ENCODE measurements at places on chromosomes 4 and X.

DNA sequence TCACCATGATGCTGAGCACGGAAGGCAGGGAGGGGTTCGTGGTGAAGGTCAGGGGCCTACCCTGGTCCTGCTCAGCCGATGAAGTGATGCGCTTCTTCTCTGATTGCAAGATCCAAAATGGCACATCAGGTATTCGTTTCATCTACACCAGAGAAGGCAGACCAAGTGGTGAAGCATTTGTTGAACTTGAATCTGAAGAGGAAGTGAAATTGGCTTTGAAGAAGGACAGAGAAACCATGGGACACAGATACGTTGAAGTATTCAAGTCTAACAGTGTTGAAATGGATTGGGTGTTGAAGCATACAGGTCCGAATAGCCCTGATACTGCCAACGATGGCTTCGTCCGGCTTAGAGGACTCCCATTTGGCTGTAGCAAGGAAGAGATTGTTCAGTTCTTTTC lies 4.0 kb downstream of the HNRNPH2 start:
- no peak for DNase-seq

DNA sequence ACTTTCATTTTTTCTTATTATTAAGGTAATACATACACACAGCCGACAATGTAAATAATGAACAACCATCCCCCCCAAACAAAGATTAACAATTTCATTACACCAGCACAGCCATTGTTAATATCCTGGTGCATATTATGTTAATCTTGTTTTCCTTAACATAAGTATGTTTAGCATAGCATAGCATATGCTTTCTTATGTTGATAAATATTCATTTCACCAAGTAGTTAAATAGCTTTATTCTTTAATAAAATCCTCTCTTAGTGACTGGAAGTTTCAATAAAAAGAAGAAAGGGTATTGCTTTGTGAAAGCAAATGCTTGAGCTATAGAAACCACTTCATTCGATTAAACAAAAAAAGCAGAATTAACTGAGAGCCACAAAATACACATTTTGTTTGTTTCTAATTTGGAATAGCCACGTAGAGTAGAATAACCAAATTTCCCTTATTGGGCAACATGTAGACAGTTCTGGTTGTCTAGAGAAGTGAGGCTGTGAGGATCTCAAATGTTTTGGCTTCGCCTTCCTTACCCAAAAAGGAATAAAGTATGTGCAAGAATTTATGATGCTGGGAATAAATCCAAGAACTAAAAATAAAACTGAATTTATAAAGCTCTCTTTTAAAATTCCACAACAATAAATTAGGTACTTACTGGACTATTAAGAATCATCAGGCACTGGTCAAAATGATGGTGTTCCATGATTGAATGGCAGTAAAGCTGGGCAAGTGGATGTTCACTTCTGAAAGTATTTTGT lies 118.0 kb downstream of the PDE5A start:
- DNase-seq, result no peak

DNA sequence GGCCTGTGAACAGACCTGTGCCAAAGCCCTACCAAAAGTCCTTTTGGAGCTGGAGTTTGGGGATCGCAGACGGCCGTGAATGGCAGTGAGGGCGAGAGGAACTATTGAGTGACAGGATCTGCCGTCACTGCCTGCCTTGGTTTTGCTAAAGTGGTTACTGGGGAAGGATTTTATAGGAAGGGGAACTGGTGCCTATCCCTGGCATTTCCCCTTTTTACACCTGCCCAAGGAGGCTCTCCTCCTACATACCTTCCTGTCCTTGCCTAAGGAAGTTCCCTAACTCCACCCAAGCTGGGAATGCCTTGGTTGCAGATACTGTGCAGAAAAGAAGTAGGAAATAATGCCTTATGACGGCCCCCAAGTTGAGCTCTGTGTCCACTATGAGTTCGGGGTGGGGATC lies 14.5 kb downstream of the LONRF3 start:
- DNase-seq, result no peak

DNA sequence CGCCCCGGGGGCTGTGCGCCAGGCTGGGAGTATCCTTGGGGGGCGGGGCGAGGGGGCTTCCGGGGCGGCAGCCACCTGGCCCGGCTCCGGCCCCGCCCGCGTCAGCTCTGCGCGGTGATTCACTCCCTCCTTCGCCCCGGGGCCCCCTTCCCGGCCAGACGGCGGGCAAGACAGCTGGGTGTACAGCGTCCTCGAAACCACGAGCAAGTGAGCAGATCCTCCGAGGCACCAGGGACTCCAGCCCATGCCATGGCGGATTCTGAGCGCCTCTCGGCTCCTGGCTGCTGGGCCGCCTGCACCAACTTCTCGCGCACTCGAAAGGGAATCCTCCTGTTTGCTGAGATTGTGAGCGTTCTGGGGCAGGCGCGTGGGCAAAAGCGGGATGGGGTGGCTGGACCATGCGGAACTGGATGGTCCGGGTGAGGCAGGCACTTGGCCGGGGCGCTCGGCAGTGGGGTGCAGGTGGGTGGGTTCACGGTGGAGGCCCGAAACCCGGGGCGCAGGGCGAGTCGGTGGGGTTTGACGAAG lies at the start of gene PLP2:
Gene PLP2 (plus strand): TSS at position 147 of the 528 bp plus-strand sequence. CDS start 103 bp downstream, at position 250.
- no peak for DNase-seq

DNA sequence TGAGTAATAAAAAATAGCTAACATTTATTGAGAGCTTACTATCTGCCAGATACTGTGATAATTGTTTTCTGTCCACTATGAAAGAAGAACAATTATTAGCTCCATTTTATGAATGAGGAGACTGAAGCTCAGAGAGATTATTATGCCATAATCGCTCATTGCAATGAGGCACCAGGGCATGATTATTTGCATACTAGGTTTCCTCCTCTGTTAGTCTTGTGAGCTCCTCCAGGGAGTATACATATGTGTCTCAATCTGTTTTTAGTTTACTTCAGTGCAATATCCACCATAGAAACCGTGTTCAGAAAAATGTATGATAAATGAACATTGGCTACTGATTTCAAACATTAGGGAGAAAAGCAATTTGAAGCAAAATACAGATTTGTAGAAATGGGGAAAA lies 139.4 kb upstream of the OTUD4 start:
- no peak for DNase-seq

- DNase-seq, result no peak
Measured at GRCh38 chr4:142351958-142352357, 494.1 kb downstream of the INPP4B start.

- no peak for DNase-seq
Measured at GRCh38 chr4:185868983-185869382, 57.0 kb upstream of the SORBS2 start.

GRCh38 chr4:33060674-33061542 lies 2340.7 kb downstream of the PCDH7 start:
- no peak for DNase-seq

- DNase-seq, result no peak
Measured at GRCh38 chr4:88528861-88529260, 5.3 kb upstream of the PYURF start.

- DNase-seq, result no peak
Measured at GRCh38 chr4:45550766-45551366, 573.0 kb downstream of the GABRG1 start.

DNA sequence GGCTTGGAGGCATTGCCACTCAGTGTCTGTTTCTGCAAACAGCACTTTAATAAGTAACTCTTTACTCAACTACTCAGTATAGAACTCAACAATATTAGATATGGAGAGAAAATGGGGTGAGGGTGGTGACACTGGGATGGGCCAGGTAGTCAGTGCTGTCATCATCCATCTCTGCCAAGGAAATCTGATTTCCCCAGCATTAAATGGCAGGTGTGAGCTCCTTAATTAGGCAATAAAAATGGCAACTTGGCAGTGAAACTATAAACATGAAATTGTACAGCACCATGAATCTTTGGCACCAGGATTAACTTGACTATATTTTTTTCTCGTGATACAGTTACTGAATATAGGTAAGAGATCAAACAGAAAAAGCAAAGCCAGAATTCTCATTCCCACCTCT lies 146.2 kb downstream of the GLRA2 start:
- no peak for DNase-seq

DNA sequence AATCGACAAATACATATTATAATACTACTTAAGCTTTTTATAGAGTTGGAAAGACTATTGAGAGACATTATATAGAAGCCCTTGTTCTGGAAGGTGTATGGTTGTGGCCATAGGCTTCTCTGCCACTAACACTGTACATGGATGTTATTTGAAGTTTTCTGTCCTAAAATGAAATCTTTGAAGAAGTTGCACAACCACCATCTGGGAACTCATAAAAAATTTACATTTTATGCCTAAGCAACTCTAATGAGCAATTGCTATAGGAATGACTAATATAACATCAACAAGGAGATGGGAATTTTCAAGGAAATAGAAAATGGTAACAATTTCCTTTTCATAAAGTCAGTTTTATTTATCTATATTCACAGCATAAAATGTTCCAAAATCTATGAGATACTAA lies 7.4 kb downstream of the HTN1 start:
- DNase-seq, result no peak

Data from D721Med (cell line).